ENCODE measurements at places on chromosomes 12 and 14.

DNA sequence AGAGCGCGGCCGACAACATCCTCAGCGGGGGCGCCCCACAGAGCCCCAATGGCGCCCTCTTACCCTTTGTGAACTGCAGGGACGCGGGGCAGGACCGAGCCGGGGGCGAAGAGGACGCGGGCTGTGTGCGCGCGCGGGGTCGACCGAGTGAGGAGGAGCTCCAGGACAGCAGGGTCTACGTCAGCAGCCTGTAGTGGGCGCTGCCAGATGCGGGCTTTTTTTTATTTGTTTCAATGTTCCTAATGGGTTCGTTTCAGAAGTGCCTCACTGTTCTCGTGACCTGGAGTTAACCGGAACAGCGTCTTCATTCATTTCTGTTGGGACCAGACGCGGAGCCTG is 103.8 kb upstream of the FKBP4 start:
- peak; percentile 68 for DNase-seq

DNA sequence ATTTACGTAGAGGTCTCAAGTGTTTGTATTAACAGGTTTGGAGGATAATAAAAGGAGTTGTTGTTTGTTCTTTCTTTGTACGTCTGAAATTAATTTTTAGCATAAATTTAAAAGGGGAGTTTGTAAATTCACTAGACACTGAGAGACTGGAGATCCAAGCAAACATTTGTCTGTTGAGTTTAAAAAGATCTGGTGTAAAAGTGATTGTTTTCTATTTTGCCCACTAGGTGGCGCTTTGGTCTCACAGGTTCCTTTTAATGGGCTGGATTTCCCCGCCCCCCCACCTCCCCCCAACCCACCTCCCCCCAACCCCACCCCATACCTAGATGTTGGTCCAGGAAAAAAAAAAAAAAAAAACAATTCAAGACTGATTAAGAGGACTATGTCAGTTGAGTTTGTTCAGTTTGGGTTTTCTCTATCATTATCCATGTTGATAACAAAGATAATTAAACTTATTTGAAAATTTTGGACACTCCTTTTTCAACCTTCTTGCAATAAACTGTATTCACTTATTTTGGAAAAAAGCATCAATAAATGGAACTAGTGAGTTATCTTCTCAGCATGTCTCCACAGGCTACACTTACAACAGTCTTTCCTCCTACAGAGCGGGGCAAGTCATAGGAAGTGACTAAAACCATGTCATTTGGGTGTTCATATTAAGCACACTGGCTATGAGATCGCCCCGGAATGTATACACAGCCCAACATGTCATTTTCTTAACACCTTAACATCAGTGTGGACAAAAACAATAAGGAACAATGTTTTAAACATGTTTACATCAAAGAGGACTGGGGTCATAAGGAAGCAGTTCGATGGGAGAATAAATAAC is 841.1 kb downstream of the NRXN3 start:
- DNase-seq, result no peak

GRCh38 chr12:60752589-60752988 is 1156.8 kb downstream of the SLC16A7 start:
- no peak for DNase-seq

DNA sequence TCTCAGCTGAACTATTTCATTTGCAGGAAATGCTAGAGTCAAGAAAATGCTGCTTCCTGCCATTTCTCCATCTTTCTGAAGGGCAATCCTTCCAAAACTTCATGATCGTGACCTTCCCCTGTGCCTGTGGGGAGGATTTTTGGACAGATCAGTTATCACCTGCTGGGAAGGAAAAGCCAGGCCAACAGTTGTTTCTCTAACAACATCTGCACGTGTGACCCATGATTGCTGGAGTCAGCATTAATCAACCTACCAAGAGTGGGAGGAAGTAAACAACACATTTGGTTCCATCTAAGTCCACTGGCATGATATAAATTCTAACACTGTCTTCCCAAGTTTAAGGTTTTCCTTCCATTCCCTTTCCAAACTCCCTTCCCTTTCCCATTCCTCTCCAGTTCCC is 172.7 kb downstream of the APAF1 start:
- DNase-seq, result no peak

GRCh38 chr14:100078997-100079725 is 13.9 kb downstream of the EVL start:
- DNase-seq, result peak; percentile 88

GRCh38 chr12:94151582-94151981 is 3.2 kb downstream of the PLXNC1 start:
- DNase-seq, result no peak

GRCh38 chr14:46057799-46058198 is 593.8 kb downstream of the RPL10L start:
- no peak for DNase-seq

DNA sequence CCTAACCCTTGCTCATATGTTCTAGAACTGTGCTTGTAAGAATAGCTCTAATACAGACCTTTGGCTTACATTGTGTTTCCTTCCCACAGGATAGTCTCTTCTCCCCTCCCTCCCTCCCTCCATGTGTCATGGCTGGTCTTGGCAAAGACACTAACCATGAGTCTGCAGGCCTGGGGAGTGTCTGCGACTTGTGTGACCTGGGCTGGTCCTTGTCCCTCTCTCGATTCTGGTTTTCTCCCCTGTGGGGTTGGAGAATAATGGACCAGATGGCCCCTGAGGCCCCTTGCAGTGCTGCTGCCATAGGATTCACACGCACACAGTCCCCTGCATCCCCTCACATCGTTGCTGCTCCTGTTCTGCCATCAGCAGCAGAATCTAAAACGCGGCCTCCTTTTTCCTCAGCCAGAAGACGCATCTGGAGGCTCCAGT is 30.3 kb downstream of the DEGS2 start:
- no peak for DNase-seq

- no peak for DNase-seq
Observed at GRCh38 chr14:56172571-56172971, 54.4 kb downstream of the PELI2 start.

DNA sequence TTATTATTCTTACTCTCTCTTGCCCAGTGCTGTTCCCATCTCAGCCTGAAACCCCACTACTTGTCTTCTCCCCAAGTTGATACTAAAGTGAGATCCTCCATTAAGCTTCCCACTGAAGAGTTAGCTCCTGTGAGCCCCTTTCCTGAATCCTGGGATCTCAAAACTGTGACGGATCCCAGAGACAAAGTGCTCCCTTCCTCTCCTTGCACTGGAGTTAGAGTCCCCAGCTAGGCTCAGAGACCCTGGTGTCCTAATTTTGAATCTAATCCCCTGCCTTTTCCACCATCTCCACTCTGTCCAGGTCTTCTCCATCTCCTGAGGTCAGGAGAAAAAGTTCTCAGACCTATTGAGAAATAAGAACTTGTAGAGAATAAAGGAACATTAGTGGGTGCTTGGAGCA is 17.6 kb upstream of the TBX3 start:
- DNase-seq, result no peak

DNA sequence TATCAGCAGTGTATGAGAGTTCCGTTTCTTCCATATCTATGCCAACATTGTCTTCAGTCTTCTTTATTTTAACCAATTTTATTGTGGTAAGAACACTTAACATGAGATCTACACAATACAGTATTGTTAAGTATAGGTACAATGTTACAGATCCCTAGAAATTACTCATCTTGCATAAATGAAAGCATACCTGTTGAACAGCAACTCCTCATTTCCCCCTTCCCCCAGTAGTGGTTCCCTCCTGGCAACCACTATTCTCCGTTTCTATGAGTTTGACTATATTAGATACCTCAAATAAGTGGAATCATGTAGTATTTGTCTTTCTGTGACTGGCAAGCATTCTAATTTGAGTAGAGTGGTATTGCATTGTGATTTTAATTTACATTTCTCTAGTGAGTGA is 150.5 kb downstream of the CRADD start:
- no peak for DNase-seq

- no peak for DNase-seq
Observed at GRCh38 chr14:93431036-93431670, 414 bp downstream of the UNC79 start.

GRCh38 chr14:104262515-104263514 is 124.4 kb downstream of the KIF26A start:
- no peak for DNase-seq

DNA sequence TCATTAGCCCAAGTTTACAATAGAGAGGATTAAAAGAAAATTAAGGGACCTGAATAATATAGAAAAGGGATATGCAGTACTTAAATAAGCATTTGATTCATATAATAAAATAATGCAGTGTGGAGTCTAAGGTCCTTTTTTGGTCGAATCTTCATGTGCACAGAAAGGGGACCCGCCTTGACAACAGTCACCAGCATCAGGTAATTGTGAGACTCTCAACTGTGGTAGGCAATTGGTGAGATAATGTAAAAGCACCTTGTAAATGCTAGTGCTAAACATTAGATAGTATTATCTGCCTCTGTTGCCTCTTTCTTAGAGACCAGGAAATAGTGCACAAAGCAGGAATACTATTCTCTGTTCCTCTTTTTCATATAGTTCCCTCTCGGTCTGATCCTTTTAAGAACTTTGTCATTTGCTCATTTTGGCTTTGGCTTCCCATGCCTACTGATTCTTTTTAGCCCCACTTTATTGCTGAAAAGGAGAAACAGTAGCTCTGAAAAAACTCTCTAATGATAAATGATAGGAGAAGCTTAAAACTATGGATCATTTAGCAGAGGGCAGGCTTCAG is 17.5 kb downstream of the CHPT1 start:
- no peak for DNase-seq

DNA sequence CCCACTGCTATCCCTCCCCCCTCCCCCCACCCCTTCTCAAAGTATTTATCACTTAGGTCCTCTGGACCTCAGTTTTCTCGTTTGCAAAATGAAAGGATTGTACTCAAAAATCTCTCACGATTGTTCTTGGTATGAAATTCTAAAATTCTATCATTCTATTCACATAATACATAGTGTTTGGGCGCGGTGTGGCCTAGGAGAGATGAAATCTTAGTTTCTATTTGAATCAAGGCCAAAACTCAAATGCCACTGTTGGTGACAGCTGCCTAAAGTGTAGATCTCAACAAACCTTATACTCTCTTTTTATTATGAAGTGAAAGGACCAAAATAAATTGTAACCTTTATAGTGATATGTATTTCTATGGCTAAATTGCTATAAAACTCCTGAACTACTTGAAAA is 23.7 kb upstream of the YAF2 start:
- DNase-seq, result no peak

DNA sequence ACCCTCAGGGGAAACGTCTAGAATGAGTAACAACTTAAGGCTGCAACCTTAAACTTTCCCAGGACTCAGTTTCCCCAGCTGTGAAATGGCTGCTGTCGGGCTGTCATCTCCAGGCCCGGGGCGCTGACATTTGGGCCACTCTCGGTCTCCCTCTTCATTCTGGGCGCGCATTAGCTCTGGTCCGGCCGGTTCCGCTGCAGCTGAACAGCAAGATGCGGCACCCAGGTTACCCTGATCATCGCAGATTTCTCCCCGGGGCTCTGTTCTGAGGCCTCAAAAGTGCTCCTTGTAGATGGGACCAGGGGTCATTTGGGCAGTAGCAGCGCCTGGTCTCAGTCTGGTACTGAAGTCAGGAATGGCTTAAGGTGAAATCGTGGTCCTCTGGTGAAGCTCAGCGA is 890 bp upstream of the BCL7A start:
- DNase-seq, result no peak

GRCh38 chr12:19657118-19657731 is 217.9 kb downstream of the AEBP2 start:
- DNase-seq, result no peak

- no peak for DNase-seq
Observed at GRCh38 chr14:32657081-32657480, 281.6 kb upstream of the NPAS3 start.

DNA sequence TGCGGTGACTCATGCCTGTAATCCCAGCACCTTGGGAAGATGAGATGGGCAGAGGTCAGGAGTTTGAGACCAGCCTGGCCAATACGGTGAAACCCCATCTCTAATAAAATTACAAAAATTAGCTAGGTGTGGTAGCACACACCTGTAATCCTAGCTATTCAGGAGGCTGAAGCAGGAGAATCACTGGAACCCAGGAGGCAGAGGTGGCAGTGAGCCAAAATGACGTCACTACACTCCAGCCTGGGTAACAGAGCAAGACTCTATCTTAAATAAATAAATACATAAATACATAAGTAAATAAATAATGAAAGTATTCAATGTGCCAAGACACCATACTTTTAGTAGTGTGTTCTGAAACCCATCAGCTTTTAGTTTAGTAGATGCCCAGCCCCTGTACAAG is 308.1 kb upstream of the FLRT2 start:
- no peak for DNase-seq

GRCh38 chr14:100404419-100404818 is 81.3 kb downstream of the SLC25A47 start:
- no peak for DNase-seq

DNA sequence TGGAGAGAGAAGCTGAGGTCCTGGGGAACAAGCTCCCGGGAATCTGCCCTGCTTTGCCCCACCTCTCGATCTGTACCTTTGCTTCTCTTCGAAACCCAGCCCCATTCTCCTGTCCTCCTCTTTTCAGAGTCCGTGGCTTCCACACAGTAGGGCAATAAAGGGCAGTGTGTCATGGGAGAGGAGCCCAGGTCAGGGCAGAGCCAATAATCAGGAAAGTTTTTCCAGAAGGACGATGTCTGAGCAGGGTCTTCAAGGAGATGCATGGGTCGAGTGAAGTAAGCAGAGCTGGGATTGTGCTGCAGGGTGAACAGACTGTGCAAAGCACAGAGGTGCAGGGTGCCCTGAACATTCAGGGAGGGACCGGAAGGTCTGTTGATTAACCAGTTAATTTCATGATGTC is 22.1 kb upstream of the SERPINA4 start:
- no peak for DNase-seq

DNA sequence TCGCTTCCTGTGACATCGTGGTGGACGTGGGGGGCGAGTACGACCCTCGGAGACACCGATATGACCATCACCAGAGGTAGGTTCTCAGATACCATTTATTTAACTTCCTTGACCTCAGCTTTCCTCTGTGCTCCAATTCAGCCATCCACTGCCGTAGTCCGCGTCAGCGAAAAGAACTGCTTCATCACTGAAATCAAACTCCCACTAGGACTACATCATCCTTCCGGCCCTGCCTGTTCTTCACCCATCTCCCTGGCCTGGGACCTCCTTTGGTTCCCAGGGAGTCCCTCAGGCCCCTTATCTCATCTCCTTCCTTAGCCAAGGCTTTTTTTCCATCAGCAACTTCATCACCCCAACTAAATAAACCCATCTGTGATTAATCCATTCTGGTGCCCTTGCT is 692 bp downstream of the MYG1 start:
- no peak for DNase-seq

DNA sequence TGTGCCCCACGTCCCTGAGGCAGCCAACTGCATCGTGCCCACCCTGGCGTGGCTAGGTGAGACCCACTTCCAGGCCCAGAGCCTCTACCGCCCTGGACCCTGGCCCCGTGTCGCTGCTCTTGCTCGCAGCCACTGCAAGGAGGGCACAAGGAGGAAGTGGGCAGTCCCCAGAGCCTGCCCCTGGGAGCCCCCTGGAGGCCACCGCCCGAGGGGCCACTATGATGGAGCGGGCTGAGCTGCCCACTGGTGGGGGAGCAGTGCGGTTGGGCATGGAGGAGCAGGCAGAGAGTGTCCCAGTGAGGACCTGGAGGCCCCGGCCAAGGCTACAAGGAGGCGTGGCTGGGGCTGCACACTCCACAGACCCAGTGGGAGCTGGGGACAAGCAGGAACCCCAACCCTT is 323.6 kb downstream of the PCNX1 start:
- no peak for DNase-seq

- no peak for DNase-seq
Observed at GRCh38 chr12:49549735-49550692, 11.2 kb downstream of the KCNH3 start.

Data from CD4-positive, alpha-beta T cell treated with Interleukin-6 for 4 hours (primary cell).